AG20443 (cell line): ENCODE measurements at places on chromosomes 2 and 18.

DNA sequence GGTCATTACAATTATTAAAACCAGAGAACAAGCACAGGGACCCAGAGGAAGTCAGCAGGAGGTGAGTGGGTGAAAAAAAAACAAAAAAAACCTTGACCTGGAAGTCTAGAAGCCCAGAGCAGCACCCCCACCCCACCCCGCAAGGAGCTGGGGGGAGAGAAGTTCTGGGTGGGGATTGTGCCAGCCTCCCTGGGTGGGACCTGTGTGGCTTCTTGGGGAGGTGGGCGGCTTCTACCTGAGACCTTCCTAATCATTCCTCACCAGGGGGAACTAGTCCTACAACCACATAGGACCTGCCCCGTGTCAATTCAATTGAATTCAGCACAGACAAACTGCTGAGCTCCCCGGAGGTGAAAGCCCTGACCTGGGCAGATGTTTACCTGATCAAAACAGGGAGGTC is 17.3 kb downstream of the EVA1A start:
- no peak for DNase-seq

DNA sequence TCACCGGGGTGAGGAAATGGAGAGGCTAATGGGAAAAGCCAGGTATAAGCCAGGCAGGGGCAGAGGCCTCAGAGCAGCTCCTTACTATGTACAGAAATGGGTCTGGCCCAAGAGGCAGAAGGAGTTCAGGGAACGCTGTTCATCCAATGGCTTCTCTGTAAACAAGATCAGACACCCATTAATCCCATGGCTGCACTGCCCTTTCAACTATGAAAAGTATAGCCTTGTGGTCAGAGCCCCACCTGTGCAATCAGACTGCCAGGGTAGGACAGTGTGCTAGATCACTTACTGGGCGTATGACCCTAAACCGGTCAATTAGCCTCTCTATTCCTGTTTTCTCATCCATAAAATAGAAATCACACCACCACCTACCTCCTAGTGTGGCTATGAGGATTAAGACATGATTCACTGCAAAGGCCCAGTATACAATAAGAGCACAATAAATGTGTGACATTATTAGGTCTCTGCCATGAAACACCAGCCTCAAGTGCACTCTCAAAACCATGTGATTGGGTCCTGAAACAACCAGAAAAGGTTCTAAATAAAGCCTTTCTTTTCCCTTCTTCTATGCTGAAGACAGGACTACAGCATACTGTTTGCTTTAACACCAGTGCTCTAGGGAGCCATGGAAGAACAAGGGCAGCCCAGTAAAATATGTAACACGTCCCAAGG is 4.4 kb downstream of the ANKRD44 start:
- DNase-seq, result no peak

DNA sequence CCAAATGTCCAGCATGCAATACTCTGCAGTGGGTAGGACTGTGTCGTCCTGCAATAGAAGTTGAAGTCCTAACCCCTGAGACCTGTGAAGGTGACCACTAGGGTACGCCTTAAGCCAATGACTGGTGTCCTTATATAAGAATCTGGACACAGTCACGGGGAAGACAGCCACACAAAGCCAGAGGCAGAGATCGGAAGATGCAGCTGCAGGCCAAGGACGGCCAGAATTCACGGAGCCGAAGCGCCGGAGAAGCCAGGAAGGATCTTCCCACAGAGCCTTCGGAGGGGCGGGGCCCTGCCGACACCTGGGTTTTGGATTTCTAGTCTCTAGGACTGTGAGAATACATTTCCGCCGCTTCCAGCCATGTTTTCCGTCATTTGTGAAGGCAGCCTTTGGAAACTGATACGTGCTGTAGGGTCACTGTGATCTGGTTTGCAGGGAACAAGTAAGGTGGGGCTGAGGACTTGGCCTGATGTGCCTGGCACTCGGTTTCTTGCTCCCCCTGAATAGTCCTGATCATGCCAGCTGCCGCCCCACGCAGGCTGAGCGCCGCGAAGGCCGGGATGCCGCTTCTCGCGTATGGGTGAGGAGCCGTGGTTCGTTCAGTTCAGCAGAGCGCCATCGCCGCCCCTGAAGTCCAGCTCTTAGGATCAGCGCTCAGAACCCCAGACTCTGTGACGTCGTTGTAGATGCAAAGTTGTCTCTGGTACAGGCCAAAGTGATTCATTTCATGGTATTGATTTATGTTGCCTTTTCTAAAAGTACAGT is 38.7 kb downstream of the PTGR3 start:
- DNase-seq, result no peak

- peak; percentile 66 for DNase-seq
Measured at GRCh38 chr2:55056024-55056521, 5.8 kb upstream of the RTN4 start.

DNA sequence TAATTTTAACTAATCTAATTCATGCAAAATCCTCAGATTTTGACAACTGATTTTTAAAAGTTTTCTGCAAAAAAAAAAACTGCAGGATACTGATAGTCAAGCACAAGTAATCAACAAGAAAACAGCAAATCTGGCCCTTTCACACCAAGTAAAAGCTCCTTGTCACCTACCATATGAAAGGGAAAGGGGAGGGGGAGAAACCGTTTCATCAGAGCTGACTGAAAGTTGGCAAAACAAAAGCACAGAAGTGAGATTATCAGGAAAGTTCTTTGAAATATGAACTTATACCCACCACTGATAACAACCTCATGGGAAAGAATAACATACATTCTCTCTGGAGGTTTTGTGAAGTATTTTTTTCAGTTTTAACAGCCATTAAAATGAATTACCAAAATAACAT is 38.7 kb downstream of the ZNF521 start:
- no peak for DNase-seq

- DNase-seq, result no peak
Measured at GRCh38 chr2:199684168-199684567, 166.8 kb downstream of the FTCDNL1 start.

DNA sequence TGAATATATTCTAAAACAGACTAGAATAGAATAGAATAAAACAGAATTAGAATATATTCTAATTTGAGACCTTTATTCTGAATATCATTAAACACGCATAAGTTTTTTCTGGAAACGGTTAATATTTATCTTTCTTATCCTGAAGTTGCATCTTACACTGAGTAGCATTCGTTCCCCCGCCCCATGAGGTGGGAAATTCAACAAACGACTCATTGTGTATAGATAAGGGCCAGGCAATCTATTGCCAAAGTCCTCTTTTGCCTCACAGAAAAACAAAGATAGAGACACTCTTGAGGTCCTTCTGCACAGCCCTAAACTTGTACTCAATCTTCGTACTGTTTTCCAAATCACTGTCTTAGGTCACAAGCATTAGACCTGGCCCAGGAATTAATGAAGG is 98.1 kb downstream of the COL6A3 start:
- no peak for DNase-seq

DNA sequence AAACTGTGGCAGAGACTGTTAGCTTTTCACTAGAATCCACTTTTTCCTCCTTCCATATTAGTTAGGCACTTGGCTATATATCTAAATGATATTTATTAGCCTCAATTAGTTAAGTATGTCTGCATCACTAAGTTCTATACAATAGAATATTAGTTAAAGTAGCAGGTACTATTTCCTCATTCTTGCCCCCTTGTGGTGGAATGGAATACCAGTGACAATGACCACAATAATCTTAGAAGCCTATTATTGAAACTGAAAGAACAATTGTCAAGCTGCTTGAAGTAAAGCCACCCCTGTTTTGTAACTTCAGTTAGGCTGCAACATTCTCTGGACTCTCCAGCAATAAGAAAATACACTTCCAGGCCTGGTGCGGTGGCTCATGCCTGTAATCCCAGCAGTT is 476.3 kb upstream of the VWC2L start:
- peak; percentile 17 for DNase-seq
